ENCODE measurements at places on chromosomes 1 and 21.

- DNase-seq, result no peak
These were observed 74.8 kb downstream of the PLA2G4A start for GRCh38 chr1:186903374-186904136.

DNA sequence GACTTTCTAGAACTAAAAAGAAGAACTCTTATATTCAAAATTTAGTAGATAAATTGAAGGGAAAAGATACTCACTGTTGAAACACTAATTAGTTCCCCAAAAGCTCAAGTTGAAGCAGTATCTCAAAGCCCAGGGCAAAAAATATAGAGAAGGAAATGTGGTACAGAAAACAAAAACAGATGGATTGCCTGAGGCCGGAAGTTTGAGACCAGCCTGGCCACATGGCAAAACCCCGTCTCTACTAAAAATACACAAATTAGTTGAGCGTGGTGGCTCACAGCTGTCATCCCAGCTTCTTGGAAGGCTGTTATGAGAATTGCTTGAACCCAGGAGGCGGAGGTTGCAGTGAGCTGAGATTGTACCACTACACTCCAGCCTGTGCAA, 36.0 kb downstream of the FAM177B start:
- DNase-seq, result no peak

DNA sequence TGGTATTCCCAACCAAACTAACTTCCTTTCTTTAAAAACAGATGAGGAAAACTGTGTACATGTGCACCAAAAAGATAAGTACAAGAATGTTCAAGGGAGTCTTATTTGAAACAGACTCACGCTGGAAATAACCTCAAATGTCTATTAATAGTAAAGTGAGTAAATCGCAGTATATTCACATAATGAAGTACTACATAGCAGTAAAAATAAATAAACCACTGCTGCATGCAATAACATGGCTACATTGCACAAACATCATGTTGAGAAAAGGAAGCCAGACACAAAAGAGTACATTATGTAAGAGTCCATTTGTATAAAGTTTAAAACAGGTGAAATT, 5.2 kb upstream of the DENND2D start:
- DNase-seq, result no peak

- no peak for DNase-seq
These were observed 22.8 kb downstream of the WDR64 start for GRCh38 chr1:241674805-241675384.

DNA sequence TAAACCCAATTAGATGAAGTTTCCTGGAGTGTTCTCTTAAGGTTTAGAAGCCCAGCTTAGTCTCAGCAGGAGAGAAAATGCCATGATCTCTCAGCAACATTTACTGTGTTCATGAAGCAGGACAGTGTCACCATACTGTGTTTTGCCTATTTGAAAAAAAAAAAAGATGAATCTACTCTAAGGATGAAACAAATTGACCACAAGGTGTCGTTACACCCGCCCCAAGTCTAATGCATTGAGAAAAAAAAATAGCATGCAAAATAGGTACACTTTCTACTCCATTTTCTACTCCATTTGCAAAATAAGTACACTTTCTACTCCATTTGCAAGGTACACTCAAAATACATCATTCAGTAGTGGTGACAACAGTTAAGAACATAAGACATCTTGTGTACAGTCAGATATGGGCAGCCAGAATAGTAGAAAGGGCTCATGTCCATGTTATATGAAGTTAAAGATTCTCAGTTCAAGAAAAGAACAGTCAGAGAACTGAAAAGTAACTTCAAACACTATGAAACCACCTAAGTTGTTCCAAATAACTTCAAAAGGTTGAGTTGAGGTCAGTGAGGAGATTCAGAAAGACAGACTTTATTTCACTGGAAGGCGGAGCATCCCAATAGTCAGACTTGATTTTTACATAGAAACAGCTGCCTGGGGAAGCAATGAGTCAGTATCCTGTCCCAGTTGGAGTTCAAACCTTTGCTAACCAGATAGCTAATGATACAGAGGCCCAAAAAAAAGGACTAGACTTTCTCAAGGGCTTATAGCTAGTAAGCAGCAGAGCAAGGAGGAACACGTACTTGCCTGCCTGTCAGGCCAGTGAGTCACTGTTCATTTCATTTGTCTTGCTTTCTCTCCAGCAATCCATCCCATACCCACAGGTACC, 13.3 kb downstream of the PLPPR5 start:
- no peak for DNase-seq

DNA sequence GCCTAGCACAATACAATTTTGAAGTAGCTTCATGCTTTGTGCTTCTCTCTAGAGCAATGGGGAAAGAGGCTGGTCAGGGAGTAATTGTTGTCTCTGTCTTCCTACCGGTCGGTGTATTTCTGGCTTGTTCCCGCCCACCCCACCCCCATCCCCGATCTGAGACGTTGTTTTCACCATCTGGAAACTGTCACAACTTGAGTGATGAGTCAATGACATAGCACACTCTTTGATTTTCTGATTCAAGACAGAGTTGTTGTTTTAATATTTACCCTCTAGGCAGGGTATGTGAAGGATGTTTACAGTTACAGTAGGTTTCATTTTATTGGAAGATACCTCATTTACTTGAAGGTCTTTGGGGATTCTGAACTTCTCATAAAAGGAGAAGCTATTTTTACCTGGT, 7.0 kb downstream of the IL12RB2 start:
- no peak for DNase-seq

DNA sequence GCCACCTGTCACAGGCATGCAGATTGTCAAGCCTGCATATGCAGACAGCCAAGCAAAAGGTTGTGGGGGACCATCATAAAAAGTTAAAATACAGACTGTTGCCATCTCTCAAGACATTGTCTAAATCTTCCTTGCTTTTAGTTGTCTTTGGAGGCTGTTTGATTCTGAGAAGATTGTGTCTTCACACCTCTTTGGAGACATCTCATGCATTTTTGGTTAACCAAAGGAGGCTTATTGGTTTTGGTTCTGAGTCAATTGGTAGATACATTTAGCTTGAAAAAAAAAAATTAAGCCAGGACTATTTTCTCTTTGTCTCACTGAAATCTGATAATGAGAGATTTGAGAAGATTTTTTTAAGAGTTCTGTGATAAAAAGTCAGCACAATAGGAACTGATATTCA, 217.6 kb downstream of the LYPLAL1 start:
- no peak for DNase-seq

DNA sequence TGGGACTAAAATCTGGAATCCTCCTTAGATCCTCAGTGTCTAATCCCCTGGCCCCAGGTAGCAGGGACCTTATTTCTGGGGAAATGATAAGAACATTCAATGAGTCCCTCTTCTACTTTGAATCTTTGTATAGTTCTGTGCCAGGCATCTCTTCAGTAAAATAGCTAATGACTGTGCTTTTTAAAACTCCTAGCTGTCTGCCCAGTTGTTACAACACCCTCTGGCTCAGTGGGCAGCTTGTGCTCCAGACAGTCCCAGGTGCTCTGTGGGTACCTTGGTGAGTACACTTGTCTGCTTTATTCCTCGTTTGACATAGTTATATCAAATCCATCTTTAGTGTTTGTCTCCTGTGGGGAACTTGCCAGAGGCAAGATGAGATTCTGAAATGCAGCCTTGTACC, 18.0 kb downstream of the TGFB2 start:
- no peak for DNase-seq

DNA sequence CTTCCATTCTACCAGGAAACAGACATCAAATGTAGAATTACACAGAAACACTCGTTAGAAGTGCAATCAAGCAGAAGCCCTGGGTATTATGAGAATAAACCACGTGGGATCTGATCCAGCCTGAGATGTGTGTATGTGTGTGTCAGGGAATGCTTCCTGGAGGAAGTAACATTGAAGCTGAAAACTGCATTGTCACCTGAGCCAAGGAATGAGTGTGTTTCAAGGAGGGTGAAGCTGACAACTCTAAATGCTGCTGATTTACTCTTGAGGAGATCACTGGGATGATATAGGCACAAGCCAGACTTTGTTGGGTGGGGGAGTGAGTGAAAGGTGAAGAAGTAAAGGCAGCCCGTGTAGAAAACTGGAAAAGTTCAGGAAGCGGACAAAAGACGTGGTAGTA, 27.6 kb downstream of the FAAH start:
- DNase-seq, result no peak

GRCh38 chr1:227556288-227556687, 7.1 kb upstream of the ZNF678 start:
- no peak for DNase-seq

DNA sequence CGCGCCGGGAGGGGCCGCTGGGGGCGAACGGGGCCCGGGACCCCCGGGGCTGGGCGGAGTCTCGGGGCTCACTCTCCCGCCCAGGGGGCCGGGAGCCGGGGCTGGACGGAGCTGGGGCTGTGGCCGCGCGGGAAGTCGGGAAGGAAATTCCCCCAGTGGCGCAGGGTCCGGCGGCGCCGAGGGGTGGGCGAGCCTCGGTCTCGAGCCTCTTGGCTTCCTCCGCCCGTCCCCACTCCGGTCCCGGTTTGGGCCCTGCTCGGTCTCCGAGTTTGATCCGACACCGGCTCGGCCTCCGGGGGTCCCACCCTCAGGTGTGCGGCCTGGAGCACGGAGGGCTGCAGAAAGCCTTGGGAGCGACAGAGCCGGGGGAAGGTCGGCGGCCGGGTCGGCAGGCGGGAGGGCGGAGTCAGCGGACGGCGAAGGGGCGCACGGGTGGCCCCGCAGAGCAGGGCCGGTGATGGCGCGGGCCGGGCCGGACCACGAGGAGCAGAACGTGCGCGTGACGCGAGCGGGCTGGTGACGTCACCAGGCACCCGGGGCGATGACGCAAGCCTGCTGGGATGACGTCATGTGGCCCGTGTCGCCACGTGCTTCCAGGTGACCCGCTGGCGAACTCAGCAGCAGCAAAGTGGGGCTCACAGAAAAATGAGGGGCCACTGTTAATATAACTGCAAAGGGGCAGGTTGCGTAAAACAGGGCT, 610 bp upstream of the HES4 start:
- DNase-seq, result peak; percentile 85

DNA sequence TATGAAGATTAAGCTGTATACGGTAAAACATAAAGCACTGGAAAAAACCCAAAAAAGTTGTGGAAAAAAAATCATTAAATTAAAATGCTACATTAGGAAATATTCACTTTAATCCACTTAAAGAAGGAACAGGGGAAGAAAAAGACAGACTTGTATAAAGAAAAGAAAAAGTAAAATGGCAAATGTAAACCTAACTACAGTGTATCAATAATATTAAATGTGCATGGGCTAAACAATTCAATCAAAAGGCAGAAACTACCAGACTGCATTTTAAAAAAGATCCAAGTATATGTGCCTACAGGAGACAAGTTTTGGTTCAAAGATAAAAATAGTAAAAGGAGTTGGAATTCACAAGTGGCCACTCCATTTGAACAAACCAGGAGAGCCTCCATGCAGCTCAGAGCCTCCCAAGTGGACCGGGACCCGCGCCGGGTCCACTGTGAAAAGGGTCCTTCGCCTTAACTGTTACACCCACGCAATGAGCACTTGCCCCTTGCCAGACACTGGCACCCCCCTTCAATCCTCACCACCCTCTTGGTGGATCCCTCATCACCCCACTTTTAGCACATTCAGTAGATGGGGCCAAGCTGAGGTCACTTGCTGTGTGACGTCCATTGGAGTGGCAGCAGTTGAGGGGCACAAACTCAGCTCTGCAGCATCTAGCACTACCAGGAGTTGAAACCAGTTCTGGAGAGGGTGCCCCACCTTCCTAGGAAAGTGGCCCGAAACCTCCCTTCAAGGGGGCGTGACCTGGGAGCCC, 898 bp downstream of the C1orf174 start:
- DNase-seq, result no peak

DNA sequence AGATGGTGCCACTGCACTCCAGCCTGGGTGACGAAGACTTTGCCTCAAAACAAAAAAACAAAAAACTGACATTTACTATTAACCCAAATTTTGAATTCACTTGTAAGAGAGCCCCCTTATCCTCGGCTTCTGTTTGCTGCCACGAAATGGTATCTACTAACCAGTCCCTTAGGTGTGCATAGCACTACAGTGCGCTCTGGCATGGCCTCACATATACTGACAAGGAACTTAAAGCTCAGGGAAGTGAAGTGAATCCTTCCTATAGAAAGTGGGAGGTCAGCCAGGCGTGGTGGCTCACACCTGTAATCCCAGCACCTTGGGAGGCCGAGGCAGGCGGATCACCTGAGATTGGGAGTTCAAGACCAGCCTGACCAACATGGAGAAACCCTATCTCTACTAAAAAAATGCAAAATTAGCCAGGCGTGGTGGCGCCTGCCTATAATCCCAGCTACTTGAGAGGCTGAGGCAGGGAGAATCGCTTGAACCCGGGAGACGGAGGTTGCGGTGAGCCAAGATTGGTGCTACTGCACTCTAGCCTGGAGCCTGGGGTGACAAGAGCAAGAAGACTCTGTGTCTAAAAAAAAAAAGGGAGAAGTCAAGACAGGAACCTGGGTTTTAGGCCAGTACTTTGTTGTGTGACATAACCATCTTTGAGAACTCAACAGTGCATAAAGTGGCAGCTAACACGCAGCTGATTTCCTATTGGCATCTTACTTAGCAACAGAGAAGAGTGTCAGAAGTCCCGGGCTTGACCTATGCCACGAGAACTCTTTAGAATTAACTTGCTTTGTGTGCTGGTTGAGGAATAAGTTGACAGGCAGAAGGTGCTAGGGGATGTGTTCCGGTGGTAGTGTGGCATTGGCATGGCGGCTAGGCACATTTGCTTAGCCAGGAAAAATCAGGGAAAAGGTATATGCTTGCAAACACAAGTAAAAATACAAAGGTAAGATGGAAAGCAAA, 16.8 kb downstream of the ERRFI1 start:
- no peak for DNase-seq

GRCh38 chr1:229109320-229109761, 161.6 kb upstream of the RAB4A start:
- DNase-seq, result no peak

DNA sequence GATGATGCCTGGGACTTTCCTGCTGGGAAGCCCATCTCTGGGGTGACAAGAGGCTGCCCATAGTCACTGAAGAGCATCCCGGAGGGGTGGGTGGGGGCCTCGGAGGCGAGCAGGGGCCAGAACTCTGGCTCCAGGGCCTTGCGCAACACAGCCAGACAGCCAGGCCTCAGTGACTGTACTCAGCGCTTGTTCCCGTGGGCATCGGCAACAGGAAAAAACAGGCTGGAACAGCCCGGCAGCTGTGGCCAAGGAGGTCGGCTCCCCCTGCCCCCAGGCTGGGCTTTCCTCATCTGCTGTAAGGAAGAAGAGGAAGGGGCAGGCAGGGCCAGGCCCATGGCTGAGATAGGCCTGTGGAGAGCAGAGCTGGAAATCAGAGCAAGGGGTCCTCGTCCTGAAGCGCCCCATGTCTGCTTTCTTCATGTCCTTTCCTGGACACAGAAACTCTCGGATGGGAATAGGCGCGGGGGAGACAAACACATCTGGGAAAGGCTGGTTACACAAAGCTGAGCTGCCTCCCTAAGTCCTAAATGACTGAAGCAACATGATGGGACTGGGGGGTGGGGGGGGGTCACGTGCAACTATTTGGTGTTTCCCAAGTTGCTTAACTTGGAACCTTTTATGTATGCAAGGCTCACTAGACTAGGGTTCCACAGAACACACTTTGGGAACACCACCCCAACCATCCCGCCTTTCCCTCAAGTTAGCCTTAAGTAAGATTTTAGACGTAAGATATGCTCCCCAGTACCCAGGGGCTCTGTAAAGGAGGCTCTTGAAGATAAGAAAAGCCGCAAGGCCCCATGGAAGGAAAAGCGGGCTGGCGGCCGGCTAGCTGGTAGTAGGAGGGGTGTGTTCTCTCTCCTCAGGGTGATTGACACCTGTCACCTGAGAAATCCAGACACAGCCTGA, 30.7 kb downstream of the HSPG2 start:
- DNase-seq, result no peak

GRCh38 chr1:8889925-8890785, 11.7 kb upstream of the ENO1 start:
- DNase-seq, result peak; percentile 75

- DNase-seq, result no peak
These were observed 3.2 kb upstream of the UCK2 start for GRCh38 chr1:165824269-165824643.

- no peak for DNase-seq
These were observed 56.0 kb upstream of the ADARB1 start for GRCh38 chr21:45018131-45019075.

All from frontal cortex (tissue), 4 donors.